ENCODE measurements at places on chromosomes 3 and 15.

GRCh38 chr15:67766968-67767367, 58.3 kb upstream of the SKOR1 start:
- H3K27ac ChIP-seq, result no peak overlapping the region
- no peaks in the 10 kb centered on the region for H3K27me3 ChIP-seq
- no peak for DNase-seq
- H3K36me3 ChIP-seq, result no peaks in the 10 kb centered on the region
- H3K4me1 ChIP-seq, result no peaks in the 10 kb centered on the region

DNA sequence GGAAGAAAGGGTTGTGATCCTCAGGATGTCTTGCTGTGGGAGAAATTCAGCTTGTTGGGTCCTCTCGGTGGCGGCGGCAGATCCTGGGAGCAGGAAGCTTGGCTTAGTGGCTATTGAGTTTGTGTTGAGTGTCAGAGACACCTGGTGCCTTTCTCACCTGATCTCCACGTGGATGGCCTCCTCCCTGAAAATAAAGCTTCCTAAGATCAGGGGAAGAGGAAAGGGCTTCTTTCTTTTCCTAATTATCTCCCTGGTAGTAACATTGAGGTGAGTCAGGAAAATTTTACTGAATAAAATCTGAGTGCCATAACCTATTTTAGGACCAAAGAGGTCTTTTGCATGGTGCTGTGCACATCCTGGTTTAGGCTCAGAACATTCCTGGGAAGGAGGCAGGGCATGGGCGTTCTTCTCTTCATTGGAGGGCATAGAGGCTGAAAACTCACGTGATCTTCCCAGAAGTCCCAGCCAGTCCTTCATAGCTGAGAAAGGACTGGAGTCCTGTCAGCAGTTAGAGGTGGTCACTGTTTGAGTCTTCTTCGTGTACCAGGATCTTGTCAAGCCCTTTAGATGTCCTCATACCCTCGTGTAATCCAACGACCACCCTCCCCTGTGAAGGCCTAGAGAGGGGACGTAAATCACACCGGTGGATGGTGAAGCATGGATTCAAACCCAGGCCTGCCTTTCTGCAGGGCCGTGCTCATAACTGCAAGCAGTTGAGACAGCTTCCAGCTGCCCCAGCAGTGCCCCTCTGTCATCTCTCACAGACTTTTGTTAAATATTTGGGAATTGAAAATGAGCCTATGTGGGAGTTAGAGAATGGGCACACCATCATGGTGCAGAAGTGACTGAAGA, 1.1 kb downstream of the CMTM8 start:
- H3K27ac ChIP-seq, result no peak overlapping the region
- no peaks in the 10 kb centered on the region for H3K27me3 ChIP-seq
- peak overlapping the region; percentile 72 for H3K4me3 ChIP-seq

DNA sequence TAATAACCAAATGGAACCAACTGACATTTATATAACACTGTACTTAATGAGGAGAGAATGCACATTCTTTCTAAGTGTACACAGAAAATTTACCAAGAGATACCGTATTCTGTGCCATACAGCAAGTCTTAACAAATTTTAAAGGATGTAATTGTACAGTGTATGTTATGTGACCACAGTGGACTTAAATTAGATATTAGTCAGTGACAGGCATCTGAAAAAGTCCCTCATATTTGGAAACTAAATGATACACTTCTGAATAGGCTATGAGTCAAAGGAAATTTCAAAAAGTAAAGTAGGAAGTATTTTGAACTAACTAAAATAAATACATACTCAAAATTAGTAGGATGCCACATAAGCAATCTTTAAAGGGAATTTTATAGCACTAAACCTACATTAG, 59.6 kb upstream of the P3H2 start:
- no peak overlapping the region for H3K27ac ChIP-seq
- H3K4me1 ChIP-seq, result no peaks in the 10 kb centered on the region
- H3K36me3 ChIP-seq, result no peaks in the 10 kb centered on the region
- no peak overlapping the region for H3K4me3 ChIP-seq

DNA sequence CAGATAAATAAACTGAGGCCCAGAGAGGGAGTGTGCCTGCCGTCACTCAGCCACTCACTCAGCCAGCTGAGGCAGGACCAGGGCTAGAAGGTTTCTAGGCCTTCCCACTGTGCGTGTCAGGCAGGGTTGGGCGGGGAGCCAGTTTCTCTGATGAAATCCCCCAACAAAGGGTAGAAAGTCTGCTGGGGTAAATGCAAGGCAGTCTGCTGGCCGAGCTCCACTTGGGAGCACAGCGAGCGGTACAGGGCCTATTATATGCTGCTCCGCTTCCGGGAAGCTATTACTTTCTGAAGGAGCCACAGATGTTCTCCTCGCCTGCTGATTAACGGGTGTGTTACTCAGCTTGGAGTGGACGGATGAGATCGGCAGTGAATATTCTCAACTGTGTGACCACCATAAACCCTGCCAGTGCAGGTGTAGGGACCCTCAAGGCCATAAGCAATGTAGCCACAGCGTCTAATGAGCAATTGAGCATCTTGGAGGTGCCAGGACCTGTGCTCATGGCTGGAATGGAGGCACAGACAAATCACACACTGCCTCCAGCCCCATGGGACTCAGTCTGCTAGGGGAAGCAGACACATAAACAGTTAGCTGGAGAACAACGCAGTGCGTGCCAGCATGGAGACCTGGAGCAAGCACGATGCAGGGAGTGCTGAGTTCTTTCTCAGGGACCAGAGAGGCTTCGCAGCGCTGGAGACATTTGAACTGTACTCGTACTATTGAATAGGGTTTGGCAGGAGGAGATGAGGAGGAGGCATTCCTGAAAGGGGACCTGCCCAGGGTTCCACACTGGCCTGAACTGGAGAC, 42.1 kb downstream of the CORO2B start:
- no peak overlapping the region for H3K4me3 ChIP-seq
- H3K36me3 ChIP-seq, result no peaks in the 10 kb centered on the region
- H3K4me1 ChIP-seq, result no peaks in the 10 kb centered on the region
- H3K27me3 ChIP-seq, result no peaks in the 10 kb centered on the region
- H3K27ac ChIP-seq, result no peak overlapping the region

GRCh38 chr3:71753701-71754609, at the start of gene GPR27:
TSS of gene GPR27 (plus strand) at chr3:71753855. CDS start at chr3:71754050, 195 bp downstream.
- no peak within 1 kb of the TSS for H3K4me3 ChIP-seq
- DNase-seq, result no peak
- peaks cover 15% of the 10 kb centered on the region for H3K27me3 ChIP-seq
- H3K27ac ChIP-seq, result no peak within 1 kb of the TSS

GRCh38 chr3:23665741-23666140, 140.0 kb upstream of the UBE2E1 start:
- H3K36me3 ChIP-seq, result no peaks in the 10 kb centered on the region
- no peak overlapping the region for H3K27ac ChIP-seq
- H3K4me3 ChIP-seq, result no peak overlapping the region
- H3K27me3 ChIP-seq, result no peaks in the 10 kb centered on the region
- DNase-seq, result no peak

DNA sequence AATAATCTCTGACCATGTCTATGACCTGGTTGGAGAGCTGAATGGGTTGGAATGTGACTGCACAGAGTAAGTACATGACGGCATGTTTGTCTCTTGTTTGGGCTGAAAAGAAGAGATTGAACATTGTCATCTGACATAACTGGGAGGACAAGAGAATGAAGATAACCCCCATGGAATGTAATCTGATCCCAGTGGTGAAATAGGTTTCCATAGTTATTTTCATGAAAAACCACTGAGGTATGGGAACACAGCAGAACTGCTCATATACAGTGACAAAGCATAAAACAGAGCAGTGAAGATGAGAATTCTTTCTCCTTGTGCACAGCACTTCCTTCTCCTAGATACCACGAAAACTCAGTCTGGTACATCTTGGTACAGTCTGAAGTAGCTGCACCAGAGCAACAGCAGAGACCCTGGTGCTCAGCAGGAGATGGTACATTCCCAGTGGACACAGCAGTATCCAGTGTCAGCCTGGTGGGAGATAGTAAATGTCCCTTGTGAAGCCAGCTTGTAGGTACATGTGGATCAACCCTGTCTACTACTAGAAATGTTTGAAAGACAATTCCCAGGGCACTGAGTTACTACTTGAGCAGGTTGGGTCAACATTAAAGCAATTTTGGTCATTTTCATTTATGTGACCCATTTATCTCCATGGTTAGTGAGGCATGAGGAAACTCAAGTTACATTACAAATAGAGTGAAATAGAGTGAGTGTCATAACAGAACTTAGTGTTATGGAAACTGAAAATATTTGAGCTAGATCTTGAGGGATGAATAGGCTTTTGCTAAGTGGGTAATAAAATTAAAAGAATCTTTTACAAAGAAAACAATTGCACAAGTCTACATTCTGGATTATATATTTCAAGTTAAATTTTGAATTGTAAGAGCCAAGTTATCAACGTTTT, 178.3 kb downstream of the SUCNR1 start:
- no peaks in the 10 kb centered on the region for H3K27me3 ChIP-seq
- no peak overlapping the region for H3K4me3 ChIP-seq
- H3K4me1 ChIP-seq, result no peaks in the 10 kb centered on the region
- H3K36me3 ChIP-seq, result no peaks in the 10 kb centered on the region
- no peak overlapping the region for H3K27ac ChIP-seq

GRCh38 chr3:45179163-45179562, 33.0 kb upstream of the CDCP1 start:
- H3K4me3 ChIP-seq, result no peak overlapping the region
- no peaks in the 10 kb centered on the region for H3K36me3 ChIP-seq
- no peak for DNase-seq
- no peak overlapping the region for H3K27ac ChIP-seq

DNA sequence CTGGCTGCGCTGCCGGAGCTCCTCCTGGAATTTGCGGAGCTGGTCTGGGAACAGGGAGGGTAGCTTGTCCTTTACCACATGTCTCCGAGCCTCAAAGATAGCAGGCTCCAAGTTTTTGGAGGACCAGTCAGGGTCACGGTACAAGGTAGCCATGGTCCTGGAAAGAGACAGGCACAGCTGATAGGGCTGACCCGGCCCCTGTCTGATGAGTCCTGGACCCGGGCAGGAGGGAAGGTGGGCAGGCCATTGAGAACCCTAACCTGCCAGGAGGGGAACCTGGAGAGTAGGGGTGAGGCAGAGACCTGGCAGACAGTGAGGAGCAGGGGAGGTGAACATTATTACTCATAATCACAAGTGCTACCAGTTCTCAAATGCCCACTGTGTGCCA, 20.4 kb upstream of the EHD4 start:
- no peak overlapping the region for H3K4me3 ChIP-seq
- H3K27ac ChIP-seq, result no peak overlapping the region
- no peaks in the 10 kb centered on the region for H3K36me3 ChIP-seq
- H3K27me3 ChIP-seq, result no peaks in the 10 kb centered on the region
- H3K4me1 ChIP-seq, result no peaks in the 10 kb centered on the region

GRCh38 chr15:88745065-88745464, 58.2 kb upstream of the ACAN start:
- H3K27ac ChIP-seq, result no peak overlapping the region
- peaks cover 63% of the 10 kb centered on the region for H3K27me3 ChIP-seq
- H3K36me3 ChIP-seq, result no peaks in the 10 kb centered on the region
- DNase-seq, result no peak

GRCh38 chr3:159856590-159857104, 132.0 kb upstream of the IL12A start:
- H3K4me3 ChIP-seq, result no peak overlapping the region
- no peak overlapping the region for H3K27ac ChIP-seq
- H3K27me3 ChIP-seq, result no peaks in the 10 kb centered on the region
- no peak for DNase-seq
- peaks cover 38% of the 10 kb centered on the region for H3K4me1 ChIP-seq
- no peaks in the 10 kb centered on the region for H3K36me3 ChIP-seq

- H3K27me3 ChIP-seq, result no peaks in the 10 kb centered on the region
- H3K4me1 ChIP-seq, result no peaks in the 10 kb centered on the region
- H3K27ac ChIP-seq, result no peak overlapping the region
- no peak overlapping the region for H3K4me3 ChIP-seq
- H3K36me3 ChIP-seq, result no peaks in the 10 kb centered on the region
Observed at GRCh38 chr15:70165716-70166284, 68.1 kb upstream of the TLE3 start.

GRCh38 chr3:127953091-127954035, 38.3 kb downstream of the KBTBD12 start:
- H3K4me1 ChIP-seq, result peaks cover 6% of the 10 kb centered on the region
- no peak overlapping the region for H3K27ac ChIP-seq
- H3K36me3 ChIP-seq, result no peaks in the 10 kb centered on the region
- no peaks in the 10 kb centered on the region for H3K27me3 ChIP-seq
- peak; percentile 47 for DNase-seq
- no peak overlapping the region for H3K4me3 ChIP-seq

GRCh38 chr3:41118461-41119390, 80.6 kb upstream of the CTNNB1 start:
- no peak overlapping the region for H3K4me3 ChIP-seq
- no peaks in the 10 kb centered on the region for H3K36me3 ChIP-seq
- no peak overlapping the region for H3K27ac ChIP-seq

- H3K36me3 ChIP-seq, result peaks cover 49% of the 10 kb centered on the region
- no peak overlapping the region for H3K27ac ChIP-seq
- no peak overlapping the region for H3K4me3 ChIP-seq
- H3K27me3 ChIP-seq, result no peaks in the 10 kb centered on the region
- no peak for DNase-seq
Observed at GRCh38 chr3:13385373-13385965, 34.7 kb downstream of the NUP210 start.

DNA sequence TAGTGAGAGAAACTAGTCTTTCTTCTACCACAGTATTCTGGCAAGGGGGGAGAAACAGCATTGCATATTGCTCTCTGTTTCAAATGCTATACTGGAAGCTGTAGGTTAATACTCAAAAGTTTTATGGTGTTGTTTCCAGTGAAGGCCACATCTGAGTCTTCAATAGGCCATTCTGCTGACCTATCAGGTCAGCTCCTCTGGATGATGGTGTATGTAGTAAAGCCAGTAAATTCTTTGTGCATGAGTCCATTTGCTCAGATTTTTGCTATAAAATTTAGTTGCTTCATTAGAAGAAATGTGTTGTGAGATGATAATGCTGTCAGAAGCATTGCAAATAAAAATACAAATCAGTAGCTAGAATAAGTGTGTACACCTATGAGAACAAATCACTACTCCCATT, 64.9 kb upstream of the RBMS3 start:
- H3K4me1 ChIP-seq, result no peaks in the 10 kb centered on the region
- H3K27ac ChIP-seq, result no peak overlapping the region
- H3K27me3 ChIP-seq, result no peaks in the 10 kb centered on the region
- no peak for DNase-seq

DNA sequence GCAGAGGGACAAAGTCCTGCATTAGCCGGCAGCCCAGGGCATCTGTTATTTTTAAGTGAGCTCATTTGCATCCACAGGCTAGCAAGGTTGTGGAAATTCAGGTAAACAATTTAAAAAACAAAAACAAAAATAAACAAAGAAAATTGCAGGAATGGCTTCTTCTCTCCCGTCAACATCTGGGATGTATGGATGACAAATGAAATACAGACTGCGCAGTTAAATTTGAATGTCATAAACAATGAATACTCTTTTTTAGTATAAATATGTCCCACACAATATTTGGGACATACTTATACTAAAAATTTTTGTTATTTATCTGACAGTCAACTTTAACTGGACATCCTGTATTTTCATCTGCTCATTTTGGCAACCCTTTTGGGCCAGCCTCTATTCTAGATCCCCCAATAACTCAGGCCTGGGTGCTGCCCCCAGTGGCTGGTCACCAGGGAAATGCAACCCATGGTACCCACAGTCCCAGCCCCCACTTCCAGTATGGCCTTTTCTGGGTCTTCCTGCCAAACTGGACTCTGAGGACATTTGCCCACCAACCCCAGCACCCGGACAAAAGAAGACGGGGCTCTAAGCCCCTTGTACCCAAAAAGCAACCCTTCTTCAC, 12.7 kb downstream of the GRM2 start:
- no peak for DNase-seq
- no peak overlapping the region for H3K27ac ChIP-seq
- no peak overlapping the region for H3K4me3 ChIP-seq
- no peaks in the 10 kb centered on the region for H3K27me3 ChIP-seq
- H3K36me3 ChIP-seq, result no peaks in the 10 kb centered on the region
- H3K4me1 ChIP-seq, result no peaks in the 10 kb centered on the region

All from PC-9 (cell line).